Activated CD8-positive, alpha-beta memory T cell treated with anti-CD3 and anti-CD28 coated beads for 1 hour (primary cell): ENCODE measurements at places on chromosomes 7 and 10.

DNA sequence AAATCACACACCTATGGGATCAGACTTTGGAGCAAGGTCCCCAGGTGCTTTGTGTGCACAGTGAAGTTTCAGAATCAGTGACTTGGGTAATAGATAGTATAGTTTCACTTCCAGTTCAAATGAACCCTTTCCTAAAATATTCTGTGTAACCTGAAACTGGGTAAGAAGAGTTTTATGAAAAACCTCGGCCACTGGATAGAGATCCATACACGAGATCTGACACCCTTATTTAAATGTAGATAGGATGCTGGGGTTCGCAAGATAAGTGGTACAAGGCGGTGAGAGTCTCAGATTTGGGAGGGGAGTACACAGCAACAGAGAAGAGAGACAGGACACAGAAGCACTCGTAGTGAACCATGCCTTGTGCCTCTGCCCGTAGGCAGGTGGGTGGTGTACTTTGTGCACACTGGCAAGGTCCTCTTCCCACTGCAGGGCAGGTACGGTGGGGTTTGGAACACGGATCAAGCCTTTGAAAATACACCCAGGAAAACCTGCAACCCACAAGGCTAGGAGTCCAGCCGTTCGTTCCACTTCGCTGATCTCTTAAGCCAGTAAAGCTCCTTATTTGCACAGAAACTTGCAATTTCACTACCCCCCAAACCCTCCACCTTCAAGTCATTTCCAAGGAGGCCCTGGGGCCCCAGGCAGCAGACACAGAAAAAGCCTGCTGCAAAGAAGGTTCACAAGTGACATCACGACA, 162.8 kb downstream of the USP6NL start:
- DNase-seq: no peak

- no peak for DNase-seq
Measured at GRCh38 chr7:84624927-84625326, 430.3 kb upstream of the SEMA3A start.

GRCh38 chr10:98125940-98126631, 8.4 kb upstream of the R3HCC1L start:
- no peak for DNase-seq

GRCh38 chr7:33726582-33726981, 178.8 kb upstream of the BMPER start:
- DNase-seq: no peak

GRCh38 chr7:123979876-123980275, 53.0 kb downstream of the TMEM229A start:
- no peak for DNase-seq

DNA sequence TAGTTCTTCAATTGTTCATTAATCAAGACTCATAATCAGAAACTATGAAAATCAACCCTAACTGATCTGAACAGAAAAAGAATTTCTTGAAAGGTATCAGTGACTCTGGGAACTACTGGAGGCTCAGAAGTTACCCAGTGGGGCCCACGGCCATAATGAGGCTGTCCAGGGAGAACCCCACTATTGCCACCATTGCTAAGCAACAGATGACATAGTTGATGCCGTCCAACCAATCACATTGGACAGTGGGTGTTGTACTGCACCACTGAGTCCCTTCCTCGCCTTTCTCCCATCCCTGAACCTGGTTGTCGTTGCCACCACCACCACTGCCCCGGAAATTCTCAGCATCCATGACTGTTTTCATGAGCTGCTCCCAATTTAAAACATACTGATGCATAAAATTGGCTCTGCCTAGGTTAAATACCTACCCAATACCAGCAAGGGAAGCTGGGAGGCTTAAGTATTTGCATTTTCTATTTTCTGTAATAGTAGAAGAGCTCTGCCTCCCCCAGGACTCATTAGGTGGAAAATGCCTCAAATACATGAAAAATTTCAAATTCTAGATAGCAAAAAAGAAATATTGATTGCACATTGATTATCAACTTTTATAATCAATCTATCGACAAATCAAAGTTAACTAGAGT, 26.7 kb upstream of the USP6NL start:
- DNase-seq: no peak

DNA sequence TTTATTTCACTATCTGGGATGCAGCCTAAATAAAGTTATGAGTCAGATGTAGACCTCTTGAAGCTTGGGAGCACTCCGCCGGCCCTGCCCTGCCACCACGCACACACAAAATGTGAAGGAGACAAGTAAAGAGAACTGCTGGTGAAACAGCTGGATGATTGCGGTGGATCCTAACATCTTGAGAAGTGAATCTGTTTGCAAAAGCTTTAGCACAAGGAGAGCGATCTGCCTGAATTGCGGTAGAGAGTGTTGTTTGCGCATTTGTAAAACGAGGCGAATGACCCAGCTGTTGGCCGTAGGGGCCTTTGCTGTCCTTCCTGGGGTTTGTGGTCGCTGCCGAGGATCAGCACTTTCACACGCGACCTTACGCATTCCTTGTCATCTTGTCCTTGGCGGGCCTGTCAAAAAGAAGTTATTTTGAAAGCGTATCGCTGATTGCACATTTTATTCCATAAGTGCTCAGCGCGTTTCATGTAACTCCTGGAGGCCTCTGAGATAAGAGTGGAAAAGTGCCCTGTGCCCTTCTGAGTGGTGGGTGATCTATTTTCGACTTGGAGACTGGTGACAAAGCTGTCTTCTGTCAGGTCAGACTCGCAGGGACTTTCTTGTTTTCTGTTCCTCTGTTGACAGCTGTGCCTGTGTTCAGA, 40.8 kb downstream of the RBM20 start:
- no peak for DNase-seq

DNA sequence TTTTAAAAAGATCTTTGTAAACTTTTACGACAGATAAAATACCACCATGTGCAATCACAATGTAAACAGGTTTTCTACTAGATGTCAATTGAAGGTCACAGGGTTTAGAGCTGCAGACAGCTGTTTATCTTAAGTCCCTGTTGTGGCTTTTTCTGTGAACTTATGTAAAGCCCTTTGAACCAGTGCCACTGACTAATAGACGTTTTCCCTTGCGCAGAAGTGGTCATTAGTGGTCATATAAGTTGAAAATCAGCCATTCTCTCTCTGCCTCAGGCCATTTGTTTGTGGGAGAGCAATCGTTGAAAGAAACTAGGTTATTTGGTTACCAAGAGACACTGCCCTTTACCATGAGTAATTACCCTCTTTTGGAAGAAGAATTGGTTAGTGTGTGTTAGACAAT, 23.9 kb downstream of the CACNB2 start:
- no peak for DNase-seq

- DNase-seq: no peak
Measured at GRCh38 chr7:16708511-16708910, 45.0 kb upstream of the TSPAN13 start.

DNA sequence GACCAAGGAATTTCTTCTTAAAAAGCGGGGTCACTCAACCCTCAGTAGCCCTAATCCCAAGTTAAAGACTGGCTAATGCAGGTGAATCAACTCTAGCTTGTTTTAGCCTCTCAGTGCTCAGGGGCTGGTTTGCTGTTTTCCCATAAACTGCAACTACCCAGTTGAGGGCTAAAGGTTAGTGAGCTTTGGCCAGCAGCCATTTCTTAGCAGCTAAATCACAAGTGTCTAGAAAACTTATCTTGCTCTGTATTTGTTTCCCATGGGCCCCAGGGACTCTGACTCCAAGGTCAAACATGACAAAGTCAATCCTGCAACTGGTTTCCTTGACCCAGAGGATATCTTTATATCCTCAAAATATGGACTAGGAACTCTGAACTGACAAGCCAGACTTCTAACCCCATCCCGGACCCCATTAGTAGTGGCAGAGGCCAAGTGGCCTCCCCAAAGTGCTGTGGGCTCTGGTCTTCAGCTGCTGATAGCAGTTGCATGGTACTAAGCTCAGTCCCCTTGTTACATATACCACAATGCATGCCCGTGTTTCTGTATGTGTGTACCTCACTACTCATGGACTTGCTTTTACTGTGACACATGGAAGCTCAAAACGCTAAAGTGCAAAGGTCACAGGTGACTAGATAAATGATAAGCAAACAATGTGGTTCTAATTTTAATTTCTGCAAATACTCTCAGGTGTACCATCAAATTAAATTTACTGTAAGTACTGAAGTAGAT, 793.0 kb upstream of the IGFBP3 start:
- DNase-seq: no peak

DNA sequence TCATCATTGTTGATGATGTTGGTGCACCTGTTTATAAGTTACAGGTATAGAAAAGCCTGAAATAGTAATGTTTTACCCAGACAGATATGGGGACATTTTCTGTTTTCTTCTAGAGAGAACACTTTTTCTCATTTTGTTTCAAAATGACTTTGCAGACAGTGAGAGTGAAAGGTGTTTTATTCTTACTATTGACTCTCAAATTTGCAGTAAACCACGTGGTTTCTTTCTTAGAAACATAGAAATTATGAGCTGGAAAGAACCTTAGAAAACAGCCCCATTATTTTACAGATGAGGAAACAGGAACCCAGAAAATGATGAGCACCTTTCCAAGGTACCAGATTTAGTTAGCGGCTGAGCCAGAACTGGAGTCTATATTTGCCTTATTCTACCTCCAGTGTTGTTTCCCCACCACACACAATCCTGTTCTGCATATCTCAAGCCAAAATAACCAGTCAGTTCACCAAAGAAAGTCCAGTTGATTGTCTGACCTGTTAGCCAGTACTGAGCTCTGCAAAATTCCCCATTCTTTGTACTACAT, 138.9 kb upstream of the AHR start:
- no peak for DNase-seq
